ENCODE measurements at places on chromosomes 12 and 14.

DNA sequence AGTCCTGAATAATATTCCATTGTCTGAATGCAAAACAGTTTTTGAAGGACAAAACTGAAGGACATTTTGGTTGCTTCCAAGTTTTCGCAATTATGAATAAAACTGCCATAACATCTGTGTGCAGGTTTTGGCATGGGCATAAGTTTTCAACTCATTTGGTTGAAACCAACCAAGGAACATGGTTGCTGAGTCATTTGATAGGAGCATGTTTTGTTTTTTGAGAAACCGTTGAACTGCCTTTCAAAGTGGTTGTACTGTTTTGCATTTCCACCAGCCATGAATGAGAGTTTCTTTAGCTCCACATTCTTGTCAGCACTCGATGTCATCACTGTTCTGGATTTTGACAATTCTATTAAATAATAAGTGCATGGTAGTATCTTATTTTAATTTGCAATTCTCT, 23.0 kb upstream of the GSG1 start:
- no peak for DNase-seq

DNA sequence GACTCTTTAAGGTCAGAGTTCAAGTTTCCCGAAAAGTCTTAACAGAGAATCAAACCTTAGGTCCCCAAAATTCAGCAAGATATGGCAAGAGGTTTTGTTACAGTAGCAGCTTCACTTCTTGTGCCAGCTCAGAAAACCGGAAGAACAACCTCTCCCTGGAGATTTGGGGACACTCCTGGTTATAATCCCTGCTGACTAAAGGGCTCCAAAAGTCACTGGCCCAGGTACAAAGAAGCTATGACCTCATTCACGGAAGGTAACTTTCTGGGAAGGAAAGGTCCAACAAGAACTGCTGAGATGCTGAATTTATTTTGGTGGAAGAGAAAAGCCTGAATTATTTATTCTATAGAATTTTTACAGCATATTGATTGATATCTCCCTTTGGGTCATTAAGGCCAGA, 55.6 kb upstream of the DIO2 start:
- DNase-seq: no peak

DNA sequence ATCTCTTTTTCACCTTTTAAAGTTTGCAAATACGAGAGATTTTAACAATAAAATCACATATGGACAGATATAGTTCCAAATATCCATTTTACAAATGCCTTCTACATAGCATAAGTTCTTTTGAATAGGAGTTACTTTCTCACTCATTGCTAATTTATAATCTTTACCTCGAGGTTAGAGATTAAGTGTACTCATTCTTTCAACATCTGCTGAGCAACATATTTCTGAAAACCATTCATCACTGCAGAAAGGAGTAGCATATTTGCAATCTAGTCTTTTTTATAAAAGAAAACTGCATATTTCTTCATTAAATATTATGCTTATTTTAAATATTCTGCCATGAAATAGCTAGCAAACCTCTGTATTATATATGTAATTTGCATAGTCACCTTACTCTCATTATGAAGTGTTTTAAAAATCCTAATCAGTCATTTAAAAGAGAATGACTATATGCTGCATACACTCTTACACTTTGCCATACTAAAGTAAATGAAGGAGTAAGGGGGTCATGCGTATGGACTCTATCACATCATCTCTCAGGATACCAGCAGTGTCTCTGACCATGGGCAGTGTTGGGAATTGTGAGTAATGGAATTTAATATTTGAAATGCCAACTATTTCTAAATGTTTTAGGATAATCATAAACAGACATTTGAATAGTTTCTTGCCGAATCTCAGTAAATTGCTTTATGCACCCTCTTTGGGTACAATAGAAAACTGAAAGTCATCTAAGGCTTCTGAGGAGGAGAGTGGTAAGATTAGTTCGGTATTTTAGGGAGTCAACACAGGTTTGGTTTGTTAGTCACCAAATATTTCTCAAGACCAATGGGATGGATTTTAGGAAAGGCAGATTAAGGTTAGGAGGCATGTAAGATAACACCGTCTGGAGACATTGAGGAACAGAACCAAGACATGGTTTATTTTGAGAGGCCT, 524.8 kb upstream of the ATP2B1 start:
- DNase-seq: no peak

GRCh38 chr12:92899386-92900001, 29.6 kb downstream of the EEA1 start:
- no peak for DNase-seq

GRCh38 chr14:52596320-52596719, 43.7 kb downstream of the GPR137C start:
- DNase-seq: no peak

DNA sequence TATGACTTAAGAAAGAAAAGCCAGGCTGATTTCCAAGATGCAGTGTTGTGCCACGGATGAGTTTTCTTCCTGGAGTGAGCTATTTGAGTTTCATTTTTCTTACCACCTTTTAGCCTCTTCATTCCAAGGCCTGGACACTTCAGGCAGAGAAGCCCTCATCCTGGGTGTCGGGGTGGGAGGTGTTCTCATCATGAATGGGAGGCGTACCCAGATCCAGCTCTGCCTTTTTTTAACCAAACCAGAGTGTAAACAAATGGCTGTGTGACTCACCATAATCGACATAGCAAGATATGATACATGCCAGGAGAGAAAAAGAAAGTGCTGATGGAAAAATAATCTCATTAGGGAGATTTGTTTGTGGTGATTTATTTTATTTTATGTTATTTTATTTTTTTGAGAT, 79.9 kb downstream of the ARF6 start:
- no peak for DNase-seq

DNA sequence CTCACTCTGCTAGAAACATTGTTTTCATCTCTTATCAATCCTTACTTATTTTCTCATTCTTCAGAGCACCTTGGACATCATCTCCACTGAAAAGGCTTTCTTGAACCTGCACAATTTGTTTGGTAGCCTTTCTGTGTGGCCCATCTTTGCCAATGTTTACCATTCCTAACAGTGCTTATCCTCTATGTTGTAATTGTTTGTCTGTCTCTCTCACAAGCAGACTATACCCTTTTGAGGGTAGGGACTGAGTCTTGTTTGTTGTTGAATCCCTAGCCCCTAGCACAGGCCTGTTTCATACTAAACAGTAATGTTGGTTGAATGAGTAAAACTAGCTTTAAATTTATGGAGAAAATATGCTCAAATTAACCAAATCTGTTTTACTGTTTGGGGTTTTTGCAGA, 9.2 kb downstream of the MRPL42 start:
- DNase-seq: no peak

All from NCI-H187 (cell line).